ENCODE measurements at places on chromosomes 13 and 19.

DNA sequence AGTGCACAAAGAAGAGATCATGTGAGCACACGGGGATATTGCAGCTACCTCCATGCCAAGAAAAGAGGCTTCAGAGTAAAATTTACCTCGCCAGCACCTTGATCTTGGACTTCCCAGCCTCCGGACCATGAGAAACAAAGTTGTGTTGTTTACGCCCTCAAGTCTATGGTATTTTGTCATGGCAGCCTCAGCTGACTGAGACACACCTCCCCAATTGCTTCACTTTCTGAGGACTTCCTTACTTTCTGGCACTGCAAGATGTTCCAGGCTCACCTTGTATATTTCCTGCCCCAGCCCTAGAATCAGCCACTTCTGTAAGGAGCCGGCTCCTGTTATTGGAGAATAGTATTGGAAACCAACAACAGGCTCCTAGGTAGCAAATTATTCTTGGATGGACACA lies 6.6 kb upstream of the CEBPG start:
- no peak for DNase-seq

- DNase-seq = no peak
Observed at GRCh38 chr19:55189403-55189835, 9.3 kb upstream of the SYT5 start.

DNA sequence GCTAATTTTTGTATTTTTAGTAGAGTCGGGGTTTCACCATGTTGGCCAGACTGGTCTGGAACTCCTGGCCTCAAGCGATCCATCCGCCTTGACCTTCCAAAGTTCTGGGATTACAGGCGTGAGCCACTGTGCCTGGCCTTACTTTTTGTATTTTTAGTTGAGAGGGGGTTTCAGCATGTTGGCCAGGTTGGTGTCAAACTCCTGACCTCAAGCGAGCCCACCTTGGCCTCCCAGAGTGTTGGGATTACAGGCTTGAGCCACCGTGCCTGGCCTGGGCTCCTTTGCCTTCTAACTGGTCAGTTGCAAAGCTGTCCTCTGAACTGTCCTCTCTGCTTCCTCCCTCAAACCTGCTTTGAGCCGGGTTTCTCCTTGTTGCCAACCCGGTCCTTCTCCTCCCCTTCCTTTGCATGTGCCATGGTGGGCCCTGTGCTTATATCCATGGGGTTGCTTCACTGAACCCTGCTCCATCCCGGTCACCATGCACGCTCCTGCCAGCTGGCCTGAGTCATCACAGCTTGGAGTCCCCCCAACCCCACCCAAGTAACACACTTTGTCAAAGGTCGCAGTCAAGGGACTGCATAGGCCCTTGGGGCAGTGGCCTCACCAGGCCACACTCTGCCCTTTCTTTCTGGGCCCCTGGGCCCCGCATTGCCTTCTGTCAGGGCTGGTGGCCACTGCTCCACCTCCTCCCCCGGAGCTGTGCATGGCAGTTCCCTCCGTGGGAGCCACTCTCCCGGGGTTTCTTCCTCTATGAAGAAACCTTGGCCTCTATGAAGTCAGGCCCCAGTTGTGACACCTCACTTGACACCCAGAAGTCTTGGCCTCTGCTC lies 21.2 kb downstream of the WTIP start:
- DNase-seq = no peak

- no peak for DNase-seq
Observed at GRCh38 chr19:56294549-56294948, 20.1 kb downstream of the ZSCAN5A start.

GRCh38 chr13:30398601-30399072 lies 23.7 kb upstream of the UBE2L5 start:
- no peak for DNase-seq

GRCh38 chr19:43798546-43799409 lies 3.5 kb downstream of the LYPD5 start:
- peak; percentile 49 for DNase-seq

GRCh38 chr13:109883181-109884180 lies 97.1 kb upstream of the IRS2 start:
- no peak for DNase-seq

DNA sequence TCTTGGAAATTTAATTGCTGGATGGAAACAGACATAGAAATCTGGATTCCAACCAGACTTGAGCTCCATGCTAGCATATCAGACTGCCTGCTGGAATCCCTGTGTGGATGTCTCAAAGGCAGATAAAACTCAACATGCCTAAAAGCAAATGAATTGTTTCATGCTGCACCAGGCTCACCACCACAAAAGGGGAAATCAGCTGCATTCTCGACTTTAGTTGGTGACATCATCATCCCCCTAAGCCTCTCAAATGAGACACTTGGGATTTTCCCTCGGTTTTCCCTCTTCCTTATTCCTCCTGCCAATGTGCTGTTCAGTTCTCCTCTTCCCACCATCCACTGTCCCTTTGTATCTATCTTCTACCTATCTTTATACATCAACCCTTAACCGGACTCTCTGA lies 134.3 kb downstream of the ZDHHC20 start:
- no peak for DNase-seq

DNA sequence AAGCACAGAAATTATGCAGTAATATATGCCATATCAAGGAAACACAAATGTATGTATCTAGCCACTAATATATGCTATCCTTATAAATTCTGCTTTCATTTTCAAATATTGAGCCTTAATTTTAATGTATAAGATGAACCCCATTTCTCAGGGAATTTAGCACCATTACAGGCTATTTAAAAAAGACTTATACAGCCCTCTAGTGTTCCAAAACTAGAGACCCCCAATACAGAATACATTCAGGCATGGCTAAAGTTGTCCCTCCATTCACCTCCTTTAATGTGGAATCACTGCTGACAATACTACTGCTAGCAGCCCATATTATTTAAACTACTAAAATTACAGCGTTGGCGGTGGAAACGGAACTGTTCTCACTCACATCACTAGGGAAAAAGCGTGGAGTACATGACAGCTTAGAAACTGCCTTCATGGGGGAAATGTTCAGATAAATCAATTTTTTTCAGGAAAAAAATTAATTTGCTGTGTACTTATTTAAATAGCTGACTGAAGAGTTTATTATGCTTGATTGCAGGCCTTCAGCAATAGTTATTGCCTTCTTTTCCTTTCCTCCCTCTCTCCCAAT lies 541.0 kb downstream of the PCDH9 start:
- no peak for DNase-seq

GRCh38 chr19:29006057-29006735 lies 206.8 kb downstream of the UQCRFS1 start:
- no peak for DNase-seq

All from stimulated activated CD8-positive, alpha-beta memory T cell treated with anti-CD3 and anti-CD28 coated beads, Interleukin-4, amount 100 ng/mL, for 4 hours (primary cell).